ENCODE measurements at places on chromosomes 12 and 14.

- DNase-seq: no peak
Observed at GRCh38 chr14:25485381-25485780, 435.4 kb upstream of the STXBP6 start.

- DNase-seq: no peak
Observed at GRCh38 chr14:97517566-97518234, 720.5 kb downstream of the VRK1 start.

DNA sequence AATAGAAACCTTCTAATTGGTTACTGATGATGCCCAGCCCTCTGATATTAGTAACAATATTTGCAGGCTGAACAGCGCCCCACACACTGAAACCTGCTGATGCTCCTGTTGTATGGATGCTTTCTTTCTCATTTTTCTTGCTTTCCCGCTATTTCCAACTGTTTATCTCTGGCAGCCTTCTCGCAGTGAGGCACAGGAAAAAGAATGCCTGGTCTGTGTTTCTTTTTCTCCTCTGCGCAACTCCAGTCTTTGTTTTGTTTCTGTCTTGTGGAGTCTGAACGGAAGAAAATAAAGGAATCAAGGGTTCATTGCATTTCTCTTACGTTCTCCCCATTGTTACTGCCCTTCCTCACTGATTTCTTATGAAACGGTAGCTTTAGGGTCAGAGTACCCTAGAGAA lies 451.2 kb downstream of the EGLN3 start:
- no peak for DNase-seq

GRCh38 chr14:71595441-71595840 lies 336.8 kb upstream of the RGS6 start:
- no peak for DNase-seq

DNA sequence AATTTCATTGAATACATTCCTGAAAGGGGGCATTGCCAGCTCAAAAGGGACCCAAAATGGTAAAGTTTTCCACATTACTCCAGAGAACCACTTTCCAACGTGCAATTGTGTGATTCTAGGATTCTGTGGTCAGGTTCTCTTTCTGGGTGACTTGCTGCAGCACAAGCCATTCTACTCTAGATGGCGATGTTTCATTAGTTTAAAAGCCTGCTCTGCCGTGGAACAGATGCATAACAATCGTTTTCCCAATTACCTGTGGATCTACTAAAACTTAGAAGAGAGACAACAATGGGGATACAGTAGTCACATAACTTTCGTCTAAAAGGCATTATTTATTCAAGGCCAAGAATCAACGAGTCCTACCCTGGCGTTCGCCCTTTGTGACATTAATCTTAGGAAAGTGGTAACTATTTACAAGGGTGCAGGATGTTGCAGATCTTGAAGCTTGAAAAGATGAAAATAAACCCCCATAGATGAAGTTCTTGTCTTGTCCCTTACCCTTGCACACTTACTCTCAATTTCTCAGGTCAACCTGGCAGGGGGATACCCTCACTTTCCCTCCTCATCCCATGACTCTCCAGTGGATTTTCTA lies 400.9 kb downstream of the SNAPC1 start:
- DNase-seq: peak; percentile 47

DNA sequence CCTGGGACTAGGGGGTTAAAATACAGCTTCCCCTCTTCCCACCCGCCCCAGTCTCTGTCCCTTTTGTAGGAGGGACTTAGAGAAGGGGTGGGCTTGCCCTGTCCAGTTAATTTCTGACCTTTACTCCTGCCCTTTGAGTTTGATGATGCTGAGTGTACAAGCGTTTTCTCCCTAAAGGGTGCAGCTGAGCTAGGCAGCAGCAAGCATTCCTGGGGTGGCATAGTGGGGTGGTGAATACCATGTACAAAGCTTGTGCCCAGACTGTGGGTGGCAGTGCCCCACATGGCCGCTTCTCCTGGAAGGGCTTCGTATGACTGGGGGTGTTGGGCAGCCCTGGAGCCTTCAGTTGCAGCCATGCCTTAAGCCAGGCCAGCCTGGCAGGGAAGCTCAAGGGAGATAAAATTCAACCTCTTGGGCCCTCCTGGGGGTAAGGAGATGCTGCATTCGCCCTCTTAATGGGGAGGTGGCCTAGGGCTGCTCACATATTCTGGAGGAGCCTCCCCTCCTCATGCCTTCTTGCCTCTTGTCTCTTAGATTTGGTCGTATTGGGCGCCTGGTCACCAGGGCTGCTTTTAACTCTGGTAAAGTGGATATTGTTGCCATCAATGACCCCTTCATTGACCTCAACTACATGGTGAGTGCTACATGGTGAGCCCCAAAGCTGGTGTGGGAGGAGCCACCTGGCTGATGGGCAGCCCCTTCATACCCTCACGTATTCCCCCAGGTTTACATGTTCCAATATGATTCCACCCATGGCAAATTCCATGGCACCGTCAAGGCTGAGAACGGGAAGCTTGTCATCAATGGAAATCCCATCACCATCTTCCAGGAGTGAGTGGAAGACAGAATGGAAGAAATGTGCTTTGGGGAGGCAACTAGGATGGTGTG lies 1.9 kb downstream of the GAPDH start:
- no peak for DNase-seq

- DNase-seq: no peak
Observed at GRCh38 chr12:119621878-119622277, 28.3 kb downstream of the TMEM233 start.

DNA sequence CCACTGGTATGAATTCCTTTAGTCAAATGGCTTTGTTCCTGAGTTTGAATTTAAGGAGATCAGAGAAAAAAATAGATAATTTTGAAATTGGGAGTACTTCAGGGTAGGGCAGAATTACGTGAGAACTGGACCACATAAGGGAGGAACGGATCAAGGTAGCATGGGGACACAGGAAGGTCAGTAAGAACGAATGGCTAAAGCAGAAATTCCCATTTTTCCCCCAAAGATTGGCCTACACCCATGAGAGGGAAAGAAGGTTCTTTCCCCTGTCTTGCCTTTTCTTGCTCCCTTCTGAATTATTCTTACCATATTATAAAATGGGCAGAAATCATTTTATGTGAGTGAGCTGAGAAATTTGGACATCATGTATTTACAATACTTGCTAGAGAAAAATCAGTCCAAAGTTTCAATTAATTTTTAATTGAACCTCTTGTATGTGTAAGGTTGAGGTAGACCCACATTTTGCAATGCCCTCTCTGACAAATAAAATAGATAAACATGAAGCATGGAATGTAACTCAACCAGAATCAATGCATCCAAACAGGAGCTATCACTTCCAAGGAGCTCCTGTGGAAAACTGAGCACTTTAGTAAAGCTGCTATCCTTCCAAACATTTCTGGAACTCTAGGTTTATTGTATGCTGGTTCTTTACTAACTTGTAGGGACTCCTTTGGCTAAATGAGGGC lies 93.8 kb downstream of the KIF21A start:
- DNase-seq: no peak

DNA sequence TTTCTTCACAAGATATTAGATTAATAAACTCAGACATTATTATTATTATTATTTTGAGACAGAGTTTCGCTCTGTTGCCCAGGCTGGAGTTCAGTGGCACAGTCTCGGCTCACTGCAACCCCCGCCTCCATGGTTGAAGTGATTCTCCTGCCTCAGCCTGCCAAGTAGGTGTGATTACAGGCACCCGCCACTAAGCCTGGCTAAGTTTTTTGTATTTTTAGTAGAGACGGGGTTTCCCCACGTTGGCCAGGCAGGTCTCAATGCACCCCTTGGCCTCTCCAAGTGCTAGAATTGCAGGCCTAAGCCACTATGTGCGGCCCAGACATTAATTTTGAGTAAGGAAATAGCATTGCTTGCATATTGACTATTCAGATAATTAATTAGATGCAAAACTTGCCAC lies 554.9 kb upstream of the LRFN5 start:
- no peak for DNase-seq

DNA sequence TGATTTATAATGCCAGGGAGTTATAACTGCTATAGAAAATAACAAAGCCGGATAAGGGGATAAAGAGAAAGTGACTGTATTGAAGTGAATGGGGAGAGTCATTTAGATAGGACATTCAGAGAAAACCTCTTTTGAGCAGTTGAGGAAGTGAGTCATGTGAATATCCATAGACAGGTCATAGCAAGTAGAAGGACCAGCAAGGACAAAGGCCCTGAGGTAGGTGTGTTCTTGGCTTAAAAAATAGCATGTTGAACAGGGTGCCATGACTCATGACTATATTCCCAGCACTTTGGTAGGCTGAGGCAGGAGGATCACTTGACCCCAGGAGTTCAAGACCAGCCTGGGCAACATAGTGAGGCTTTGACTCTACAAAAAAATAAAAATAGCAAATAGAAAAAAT lies 51.5 kb upstream of the RAP1B start:
- peak; percentile 23 for DNase-seq

- DNase-seq: no peak
Observed at GRCh38 chr12:27500546-27500945, 23.5 kb upstream of the PPFIBP1 start.

- no peak for DNase-seq
Observed at GRCh38 chr14:79820866-79821535, 390.3 kb downstream of the DIO2 start.

DNA sequence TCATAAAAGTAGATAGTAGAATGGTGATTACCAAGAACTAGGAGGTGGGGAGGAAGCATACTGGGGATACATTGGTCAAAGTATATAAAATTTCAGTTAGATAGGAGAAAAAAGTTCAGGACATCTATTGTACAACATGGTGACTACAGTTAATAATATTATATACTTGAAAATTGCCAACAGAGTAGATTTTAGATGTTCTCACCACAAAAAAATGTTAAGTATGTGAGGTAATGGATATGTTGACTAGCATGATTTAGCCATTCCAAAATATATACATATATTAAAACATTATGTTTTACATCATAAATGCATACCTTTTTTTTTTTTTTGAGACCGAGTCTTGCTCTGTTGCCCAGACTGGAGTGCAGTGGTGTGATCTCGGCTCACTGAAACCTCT lies 31.0 kb downstream of the TMEM116 start:
- DNase-seq: no peak

DNA sequence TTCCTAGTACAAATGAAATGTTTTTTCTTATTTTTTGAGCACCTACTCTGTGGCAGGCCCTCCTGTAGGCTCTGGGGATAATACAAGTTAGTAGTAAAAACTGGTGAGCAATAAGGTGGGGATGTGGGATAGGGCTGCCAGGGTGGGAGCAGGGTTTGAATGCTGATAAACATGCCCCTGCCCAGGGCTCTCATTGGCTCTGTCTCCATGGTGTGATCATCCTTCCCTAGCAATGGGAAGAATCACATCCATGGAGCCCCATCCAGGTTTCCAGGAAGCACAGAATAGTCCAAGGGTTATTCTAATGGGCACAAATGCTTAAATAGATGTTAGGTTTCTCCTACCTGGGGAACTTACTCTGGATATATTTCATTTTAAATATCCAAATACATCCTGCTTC lies 45.5 kb downstream of the GIT2 start:
- no peak for DNase-seq

All from OCI-M1 (cell line).